NCI-H748 treated with DMSO at 0.1 percent for 48 hours (cell line): ENCODE measurements at places on chromosomes 2 and 18.
A peak's percentile ranks its signal among the peaks of the same experiment; 100 is the strongest.

DNA sequence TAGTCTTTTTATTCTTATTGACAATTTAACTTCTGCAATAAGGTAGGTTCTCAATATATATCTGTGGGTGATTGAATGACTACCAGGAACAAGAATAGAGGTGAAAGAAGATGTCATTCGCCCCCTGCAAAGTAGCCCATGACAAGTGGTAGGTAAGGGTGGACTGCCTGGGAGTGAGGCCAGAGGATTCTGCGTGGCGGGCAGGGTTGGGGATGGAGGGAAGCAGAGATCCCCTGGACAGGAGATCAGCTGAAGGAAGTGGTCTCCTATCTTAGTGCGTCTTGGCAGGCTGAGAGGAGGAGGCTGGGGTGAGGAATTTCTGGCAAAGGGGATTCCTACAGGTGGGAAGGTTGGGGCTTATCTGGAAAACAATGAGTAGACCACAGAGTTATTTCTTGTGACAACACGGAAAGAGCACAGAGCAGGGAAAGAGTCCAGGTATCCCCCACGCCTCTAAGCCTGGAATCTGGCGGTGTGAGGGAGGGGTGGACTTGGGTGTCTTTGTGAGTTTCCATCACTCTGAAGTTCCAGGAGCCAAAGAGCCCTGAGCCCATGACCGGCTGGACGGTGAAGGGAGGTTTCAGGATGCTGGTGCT, 21.5 kb upstream of the MYCN start:
- DNase-seq = no peak

GRCh38 chr2:70513738-70514137, 39.9 kb downstream of the TGFA start:
- DNase-seq = no peak

- DNase-seq = no peak
Measured at GRCh38 chr2:145268931-145269330, 749.0 kb upstream of the ZEB2 start.

DNA sequence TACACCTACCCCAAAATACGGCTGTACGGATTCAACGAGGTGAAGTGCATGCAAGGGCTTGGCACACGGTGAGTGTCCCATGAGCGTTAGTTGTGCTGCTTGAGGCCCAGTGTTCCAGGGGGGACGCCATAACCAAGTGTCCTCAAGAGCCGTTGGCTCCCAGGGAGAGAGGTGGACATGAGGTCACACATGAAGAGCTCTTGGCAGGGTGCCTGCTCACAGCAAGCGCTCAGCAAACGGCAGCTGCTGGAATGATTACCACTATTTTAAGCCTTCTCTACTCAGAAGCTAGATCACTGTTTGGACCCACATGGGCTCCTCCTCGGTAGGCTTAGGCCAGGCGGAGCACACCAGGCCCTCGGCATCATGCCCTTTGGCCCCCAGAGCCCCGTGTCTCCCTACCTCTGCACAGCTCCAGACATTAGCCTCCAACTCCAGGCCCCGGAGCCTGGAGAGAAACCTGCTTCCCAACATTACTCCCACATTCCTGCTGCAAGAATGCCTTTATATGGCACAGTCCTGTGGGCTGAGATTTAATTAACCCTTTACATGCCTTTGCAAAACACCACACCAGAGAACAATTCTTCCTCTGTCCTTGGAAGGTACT, 68.4 kb upstream of the PPP1CB start:
- DNase-seq = no peak

GRCh38 chr2:213723707-213724106, 439.4 kb downstream of the SPAG16 start:
- no peak for DNase-seq

DNA sequence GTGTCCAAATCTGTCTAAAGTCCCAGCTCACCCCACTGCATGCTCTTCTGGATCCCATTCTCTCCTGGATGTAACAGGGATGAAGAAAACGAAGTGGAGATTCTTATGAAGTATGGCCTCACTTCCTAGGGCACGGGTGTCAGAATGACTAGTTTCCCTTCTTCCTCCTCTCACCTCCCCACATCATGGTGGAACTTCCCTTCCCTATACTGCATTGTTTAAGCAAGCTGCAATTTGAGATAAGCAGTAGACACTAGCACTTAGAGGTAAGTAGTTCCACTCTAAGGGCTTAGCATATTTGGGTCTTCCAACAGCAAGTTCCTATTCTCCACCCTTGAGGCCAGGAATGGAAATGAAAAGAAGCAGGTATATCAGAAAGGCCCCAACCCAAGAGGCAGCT, 29.7 kb downstream of the SLC4A5 start:
- no peak for DNase-seq

DNA sequence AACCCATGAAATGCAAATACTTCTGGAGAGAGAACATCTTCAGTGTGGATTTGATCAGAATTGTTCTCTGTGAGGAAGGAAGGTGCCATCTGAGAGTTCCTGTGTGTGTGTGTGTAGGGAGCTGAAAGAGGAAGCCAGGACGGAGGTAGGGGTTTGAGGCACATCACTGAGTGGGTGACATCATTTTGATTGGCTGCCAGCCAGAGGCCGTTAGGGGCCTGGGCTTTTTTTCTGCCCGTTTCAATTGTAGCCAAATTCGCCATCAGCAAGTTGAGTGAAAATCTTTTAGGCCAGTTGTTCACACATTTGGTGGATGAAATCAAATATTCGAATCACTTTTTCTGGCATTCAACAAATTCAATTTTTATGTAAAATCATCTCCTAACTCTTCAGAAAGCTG, 48.9 kb downstream of the TSN start:
- peak; percentile 39 for DNase-seq

- no peak for DNase-seq
Measured at GRCh38 chr2:217837530-217837929, 165.3 kb downstream of the TNS1 start.

- no peak for DNase-seq
Measured at GRCh38 chr2:227036527-227036926, 127.5 kb downstream of the COL4A4 start.

DNA sequence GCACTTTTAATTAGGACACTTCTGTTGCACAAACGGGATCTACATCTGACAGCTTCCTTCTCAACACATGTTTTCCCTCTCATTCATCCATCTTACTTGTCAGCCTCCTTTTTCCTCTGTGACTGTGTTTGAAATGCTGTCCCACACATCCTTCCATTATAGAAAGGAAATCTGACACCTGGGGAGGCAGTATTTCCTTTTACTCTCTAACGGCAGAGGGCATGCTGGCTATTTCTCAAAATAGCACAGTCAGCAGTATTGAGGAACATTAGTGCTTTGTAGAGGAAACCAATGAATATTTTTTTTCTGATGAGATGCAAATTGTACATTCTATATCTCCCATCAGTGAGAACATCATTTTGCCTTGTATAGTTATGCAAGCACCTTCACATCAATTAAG, 668.7 kb downstream of the SLC4A3 start:
- DNase-seq = peak; percentile 37

- DNase-seq = no peak
Measured at GRCh38 chr2:85485815-85486214, 53.2 kb upstream of the MAT2A start.

GRCh38 chr2:45851576-45852304, 200.3 kb downstream of the PRKCE start:
- DNase-seq = peak; percentile 49

DNA sequence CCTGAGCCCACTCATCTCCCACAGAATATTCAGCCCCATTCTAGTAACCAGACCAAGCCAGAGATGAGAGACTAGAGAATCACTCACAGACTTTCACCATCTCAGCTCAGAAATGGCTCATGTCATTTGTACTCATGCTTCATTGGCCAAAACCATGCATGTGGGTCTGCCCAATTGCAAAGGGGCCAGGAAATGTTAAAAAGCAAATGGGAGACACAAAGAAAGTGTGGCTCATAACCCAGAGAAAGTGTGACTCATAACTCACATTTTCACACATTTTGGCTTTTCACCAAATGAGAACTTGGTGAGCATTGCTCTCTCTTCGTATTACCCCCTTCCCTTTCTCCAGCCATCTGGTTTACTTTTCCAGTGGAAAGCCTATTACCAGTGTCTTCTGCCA, 66.2 kb downstream of the MDH1 start:
- DNase-seq = no peak

GRCh38 chr2:28689771-28690170, 61.9 kb upstream of the PPP1CB start:
- DNase-seq = no peak

DNA sequence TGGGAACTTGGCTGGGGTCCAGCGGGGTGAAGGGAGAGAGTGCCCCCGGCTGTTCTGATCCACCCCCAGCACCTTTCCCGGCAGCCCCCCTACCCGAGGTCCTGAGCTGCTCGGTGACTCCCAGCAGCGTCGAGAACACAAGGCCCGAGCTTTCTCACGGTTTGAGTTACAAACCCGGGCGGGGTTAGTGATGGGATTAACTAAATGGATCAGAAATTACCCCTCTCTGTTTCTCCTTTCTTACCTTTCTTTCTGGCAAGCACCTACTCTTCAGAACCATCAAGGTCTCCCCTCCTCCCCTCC, 139.4 kb upstream of the GPC1 start:
- DNase-seq = no peak

DNA sequence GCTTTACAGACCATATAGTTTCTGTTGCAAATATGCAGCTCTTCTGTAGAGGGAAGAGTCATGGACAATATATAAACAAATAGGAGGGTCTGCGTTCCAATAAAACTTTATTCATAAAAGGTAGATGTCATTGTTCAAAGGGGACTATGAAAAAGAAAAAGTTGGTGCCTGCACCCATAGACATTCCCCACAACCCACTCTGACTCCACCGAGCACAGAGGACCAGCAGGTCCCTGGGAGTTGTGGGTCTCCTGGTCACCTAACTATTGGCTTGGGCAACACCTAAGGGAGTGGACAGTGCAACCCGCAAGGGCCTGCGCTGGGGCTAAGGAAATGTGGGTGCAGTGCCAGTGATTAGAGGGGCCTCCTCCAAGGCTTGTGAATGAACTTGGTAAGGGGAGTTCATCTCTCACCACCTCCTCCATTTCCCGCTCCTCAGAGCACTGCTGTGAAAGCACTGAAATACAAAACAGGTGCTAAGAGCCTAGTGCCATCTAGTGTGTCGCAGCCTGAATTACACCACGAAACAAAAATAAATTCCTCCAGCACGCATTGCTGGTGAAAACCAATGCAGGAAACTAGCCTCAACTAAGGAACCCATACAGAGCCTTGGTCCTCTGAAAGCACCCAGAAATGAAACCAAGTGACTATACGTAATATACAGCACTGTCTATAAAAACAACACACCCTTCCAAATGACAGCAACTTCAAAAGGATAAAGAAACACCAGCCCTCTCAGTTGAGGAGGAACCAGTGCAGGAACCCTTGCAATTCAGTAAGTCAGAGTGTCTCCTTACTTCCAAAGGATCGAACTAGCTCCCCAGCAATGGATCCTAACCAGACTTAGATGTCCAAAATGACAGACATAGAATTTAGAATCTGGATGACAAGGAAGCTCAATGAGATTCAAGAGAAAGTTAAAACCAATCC, 166.6 kb downstream of the RNF144A start:
- DNase-seq = peak; percentile 4

GRCh38 chr2:191109888-191110287, 40.9 kb downstream of the STAT4 start:
- DNase-seq = no peak

DNA sequence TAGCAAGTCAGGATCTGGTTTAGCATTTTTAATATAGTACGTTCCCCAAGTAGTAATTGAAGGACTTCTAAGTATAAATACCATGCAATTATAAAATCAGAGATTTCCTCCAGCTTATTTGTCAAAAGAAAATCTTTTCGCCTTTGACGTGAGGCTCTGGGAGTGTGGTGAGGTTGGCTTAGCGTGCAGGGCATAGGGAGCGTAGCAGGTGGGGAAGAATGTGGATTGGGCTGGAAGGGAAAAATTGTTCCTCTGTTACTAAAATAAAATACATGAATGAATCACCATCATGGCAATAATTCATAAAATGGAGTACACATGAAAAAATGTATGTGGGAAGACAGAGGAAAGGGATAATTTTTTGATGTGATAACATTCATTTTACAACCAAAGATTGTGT, 5.4 kb upstream of the IL1RL2 start:
- DNase-seq = no peak

GRCh38 chr2:143732076-143732475, 602.9 kb downstream of the ARHGAP15 start:
- DNase-seq = no peak

DNA sequence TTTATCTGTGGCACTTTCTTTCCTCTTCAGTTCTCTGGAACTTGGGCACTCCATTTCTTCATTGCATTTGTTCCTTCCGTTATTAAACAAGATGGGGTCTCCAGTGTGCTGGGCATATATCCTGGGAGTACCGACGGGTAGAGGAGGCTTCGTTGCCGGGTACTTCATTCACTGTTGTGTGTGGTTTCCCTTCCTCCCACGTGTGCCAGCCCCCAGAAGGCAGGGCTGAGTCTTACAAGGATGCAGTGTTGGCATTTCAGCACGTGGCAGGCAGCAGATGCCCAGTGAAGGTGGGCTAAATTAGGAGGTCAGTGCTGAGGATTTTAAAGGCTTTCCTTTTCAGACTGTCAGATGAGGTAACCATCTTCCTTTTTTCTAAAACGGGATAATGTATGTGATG, 58.6 kb downstream of the MGAT5 start:
- no peak for DNase-seq

GRCh38 chr18:32735781-32736180, 37.0 kb downstream of the KLHL14 start:
- peak; percentile 25 for DNase-seq

DNA sequence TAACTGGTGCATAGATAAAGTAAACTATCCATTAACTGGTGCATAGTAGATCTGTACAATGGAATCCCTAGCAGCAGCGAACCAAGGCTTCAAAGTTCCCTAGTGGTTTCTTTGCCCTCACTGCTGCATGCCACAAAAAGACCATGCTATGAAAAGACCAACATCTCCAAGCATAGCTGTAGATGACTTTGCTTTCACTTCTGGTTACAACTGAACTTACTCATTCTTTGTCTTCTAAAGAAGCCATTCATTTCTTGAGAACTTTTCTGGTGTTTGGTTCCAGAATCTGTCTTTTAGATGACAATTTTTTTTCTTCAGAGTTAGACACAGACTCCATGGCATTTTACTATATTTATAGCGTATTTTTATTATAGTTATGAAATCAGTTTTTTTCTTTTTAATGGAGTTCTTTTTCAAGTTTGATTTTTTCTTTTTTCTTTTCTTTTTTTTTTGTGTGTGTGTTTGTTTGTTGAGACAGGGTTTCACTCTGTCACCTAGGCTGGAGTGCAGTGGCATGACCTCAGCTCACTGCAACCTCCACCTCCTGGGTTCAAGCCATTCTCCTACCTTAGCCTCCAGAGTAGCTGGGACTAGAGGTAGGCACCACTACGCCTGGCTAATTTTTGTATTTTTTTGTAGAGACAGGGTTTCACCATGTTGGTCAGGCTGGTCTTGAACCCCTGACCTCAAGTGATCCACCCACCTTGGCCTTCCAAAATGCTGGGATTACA, 63.6 kb downstream of the SLC35F5 start:
- no peak for DNase-seq
